ENCODE measurements at places on chromosomes 1 and 21. TPM values are rescaled to one million over a fixed set of nuclear protein-coding genes. Genes with fewer than 3 reads are reported as not detected.

Gene AGMAT
- 0.79 TPM for total RNA-seq

Gene PDE4B
- total RNA-seq, result 8.8 TPM

Gene TMEM79
- total RNA-seq, result 1.2 TPM

Gene TMEM269
- total RNA-seq, result not detected

Gene TSPAN1
- not detected for total RNA-seq

Gene ABCA4
- total RNA-seq, result 0.34 TPM

Gene GBP4
- 0.16 TPM for total RNA-seq

Gene NPPB
- not detected for total RNA-seq

Gene NCDN
- total RNA-seq, result 19.1 TPM

Gene OR2G3
- not detected for total RNA-seq

Gene PAX7
- not detected for total RNA-seq

Gene GUCA2B
- not detected for total RNA-seq

Gene RGS8
- under 0.01 TPM for total RNA-seq

Gene CAMTA1
- total RNA-seq, result 56.7 TPM

Gene FAM43B
- total RNA-seq, result under 0.01 TPM

Gene KANK4
- total RNA-seq, result under 0.01 TPM

Gene RAB42
- 3.6 TPM for total RNA-seq

Gene GNAI3
- total RNA-seq, result 15.3 TPM

Gene CD53
- not detected for total RNA-seq

Gene WNT3A
- not detected for total RNA-seq

Gene NECTIN4
- 0.34 TPM for total RNA-seq

Gene SELP
- not detected for total RNA-seq

Gene AKR7A3
- 0.43 TPM for total RNA-seq

Gene TAS1R1
- total RNA-seq, result 0.17 TPM

Gene CLEC20A
- total RNA-seq, result not detected

Gene PAQR7
- 12.3 TPM for total RNA-seq

Gene B3GALT5
- total RNA-seq, result 0.17 TPM

Gene RAP1A
- 14.2 TPM for total RNA-seq

Gene FALEC
- total RNA-seq, result 1.6 TPM

Gene LEFTY1
- total RNA-seq, result not detected

Gene SLAMF6
- total RNA-seq, result not detected
